GM12865 (cell line): ENCODE measurements at places on chromosomes 7 and 10.

- DNase-seq: no peak
Observed at GRCh38 chr10:83517456-83517855, 621.9 kb upstream of the GHITM start.

DNA sequence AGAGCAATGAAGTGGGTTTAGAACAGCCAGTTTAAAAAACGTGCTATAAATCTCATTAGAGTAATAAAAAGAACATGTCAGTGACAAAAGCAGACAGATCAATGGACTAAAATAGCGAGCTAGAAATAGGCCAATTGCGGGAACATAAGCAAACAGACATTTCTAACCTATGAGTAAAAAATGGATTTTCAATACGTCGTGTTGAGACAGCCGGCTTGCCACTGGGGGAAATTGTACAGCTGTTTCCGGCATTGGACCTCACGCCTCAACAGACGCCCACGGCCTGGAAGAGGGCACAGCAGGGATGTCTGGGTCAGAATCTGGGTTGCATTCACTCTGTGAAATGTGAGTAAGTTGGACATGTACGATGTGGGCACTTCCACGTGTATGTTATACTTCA is 92.9 kb downstream of the SVOPL start:
- DNase-seq: peak; percentile 49

DNA sequence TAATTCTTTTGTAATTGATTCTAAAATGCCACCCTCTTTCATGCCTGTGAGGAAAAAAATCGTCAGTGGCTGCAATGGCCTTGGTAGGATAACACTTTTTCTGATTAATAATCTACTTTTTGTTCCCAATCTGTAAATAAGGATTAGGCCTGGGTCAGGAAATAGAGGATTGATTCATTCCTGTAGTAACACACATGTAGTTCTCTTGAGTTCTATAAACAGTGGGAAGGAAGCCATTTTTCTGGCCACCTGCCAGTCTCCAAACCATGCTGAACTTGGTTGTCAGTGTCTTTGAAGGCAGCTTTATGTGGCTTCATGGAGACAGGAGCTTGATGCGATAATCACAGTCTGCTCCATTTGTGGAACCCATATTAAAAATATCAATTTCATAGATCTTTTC is 169.3 kb upstream of the NFE2L3 start:
- no peak for DNase-seq

GRCh38 chr7:152619027-152619739 is 56.8 kb downstream of the XRCC2 start:
- no peak for DNase-seq

GRCh38 chr7:148547951-148548350 is 42.6 kb upstream of the C7orf33 start:
- DNase-seq: peak; percentile 39

DNA sequence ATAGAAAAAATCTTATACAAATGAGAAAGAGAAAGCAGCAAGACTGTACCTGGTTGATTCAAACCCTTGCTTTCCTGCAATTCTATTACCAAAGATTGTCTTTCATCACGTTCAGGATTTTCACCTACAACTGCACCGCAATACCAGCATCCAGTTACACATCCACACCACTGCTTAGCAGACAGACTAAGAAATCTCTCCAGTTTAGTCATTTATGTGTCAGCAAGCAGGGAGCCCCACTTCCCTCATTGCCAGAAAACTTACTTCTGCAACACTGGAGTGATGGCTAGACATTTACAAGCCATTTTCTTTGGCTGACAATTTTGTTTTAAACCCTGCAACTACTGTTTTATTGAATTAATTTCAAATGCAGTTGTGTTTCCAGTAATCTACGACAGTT is 359.6 kb upstream of the MEOX2 start:
- no peak for DNase-seq

GRCh38 chr10:9238041-9238440 is 1183.6 kb downstream of the GATA3 start:
- no peak for DNase-seq

GRCh38 chr7:31811650-31812461 is 124.8 kb downstream of the PPP1R17 start:
- DNase-seq: peak; percentile 20

- peak; percentile 41 for DNase-seq
Observed at GRCh38 chr7:108613147-108613948, 43.7 kb downstream of the DNAJB9 start.

DNA sequence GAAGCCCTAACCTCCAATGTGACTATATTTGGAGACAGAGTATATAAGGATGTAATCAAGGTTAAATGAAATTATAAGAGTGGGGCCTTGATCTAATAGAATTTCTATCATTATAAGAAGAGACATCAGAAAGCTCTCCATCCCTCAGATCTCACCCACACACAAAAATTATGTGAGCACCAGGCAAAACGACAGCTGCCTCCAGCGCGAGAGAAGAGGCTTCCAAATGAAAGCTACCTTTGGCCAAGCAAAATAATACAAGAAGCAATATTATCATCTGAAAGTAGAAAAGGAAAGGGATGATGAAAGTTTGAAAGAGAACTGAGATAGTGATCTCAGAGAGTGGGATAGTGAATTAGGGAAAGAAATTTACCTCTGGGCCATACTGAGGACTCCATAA is 1192.5 kb downstream of the NXPH1 start:
- no peak for DNase-seq

- DNase-seq: no peak
Observed at GRCh38 chr7:136868496-136869000, at the start of gene CHRM2. Gene CHRM2, plus strand, starts transcription at chr7:136868652. Its CDS starts 146,214 bp downstream, at chr7:137014866.

DNA sequence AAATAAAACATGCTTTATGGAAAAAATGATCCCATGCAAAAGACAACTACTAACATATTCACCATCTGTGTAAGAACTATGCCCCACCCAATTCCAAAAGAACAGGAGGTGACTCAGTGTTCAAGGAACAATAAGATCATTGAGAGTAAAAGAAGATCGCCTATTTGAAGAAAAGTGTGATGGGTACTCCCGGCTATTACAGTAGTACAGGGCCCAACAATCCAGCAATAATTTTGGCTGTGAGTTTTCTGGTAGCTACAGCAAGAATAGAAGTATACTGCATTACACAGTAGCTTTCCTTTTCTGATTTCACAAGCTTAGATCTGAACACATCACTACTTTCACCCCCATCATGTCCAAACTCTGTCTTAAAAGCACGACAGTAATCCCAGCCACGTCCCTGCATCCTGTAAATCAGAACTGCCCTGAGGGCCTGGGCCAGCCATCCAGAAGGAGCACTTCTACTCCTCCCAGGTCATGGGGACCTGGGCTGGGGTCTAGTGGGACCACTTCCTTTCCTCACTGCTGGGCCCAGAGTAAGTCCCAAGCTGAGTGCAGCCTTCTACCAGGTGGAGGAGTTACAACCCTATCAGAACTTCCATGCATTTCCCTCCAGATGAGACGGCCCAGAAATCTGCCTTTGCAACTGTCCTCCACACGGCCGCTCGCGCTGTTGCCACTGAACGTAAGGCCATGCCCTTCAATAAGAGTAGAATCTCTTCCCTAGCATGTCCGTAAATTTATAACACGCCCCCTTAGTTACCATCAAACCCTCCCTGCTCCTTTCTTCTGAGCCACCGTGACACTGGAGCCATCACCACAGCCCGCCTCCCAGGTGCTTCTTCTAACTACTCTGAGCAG is 7.9 kb downstream of the ESYT2 start:
- no peak for DNase-seq

DNA sequence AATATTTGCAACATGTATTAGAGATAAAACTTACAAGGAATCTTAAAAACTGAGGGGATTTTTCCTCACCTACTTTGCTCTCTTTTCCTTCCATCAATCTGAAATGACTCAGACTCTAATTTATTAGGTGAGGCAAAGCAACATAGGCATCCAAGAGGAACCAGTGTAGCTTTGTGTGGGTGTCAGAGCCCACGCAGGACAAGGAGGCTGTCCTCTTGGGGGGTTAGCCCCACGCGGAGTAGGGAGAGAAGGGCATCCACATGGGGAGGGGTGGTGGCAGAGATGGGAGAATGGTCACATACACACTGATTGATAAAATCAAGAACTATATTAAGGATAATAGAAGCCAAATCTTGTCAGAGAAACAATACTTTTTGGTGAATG is 33.8 kb upstream of the ARMS2 start:
- DNase-seq: no peak

GRCh38 chr10:19713159-19713558 is 103.1 kb upstream of the PLXDC2 start:
- no peak for DNase-seq

- DNase-seq: no peak
Observed at GRCh38 chr10:83835945-83836745, 303.2 kb upstream of the GHITM start.

DNA sequence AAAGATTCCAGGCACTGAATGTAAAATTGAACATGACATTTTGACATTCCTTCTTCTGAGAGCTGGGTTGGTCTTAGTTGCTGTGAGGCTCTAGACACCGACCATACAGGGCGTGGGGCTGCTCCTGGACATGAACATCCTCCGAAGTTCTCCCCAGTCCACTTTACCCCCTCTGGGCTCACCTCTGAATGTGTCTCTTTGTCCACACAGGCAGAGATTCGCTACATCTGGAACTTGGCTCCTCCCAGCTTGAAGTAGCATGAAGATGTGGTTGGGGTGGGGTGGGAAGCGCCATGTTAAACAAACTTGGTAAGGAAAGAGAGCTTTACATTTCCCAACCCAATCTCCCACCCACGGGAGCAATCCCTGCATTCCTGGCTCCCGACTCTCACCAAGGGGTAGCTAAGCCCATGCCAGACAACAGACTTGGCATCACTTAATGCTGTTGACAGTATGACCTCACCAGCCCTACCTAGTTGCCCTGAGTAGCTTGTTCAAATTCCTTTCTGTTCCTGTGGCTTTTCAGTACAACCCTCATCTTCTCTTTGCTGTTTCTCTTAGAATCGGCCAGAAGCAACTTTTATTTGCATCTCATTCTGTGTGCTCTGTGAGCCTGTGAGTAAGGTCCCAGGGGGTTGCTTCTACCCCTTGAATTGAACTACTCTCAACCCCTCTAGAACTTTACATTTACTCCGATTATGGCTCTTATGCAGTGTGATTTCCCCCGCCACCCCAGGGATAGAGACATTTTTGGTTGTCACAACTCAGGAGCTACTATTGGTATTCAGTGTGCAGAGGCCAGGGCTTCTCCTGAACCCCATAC is 211.4 kb downstream of the SEC23IP start:
- no peak for DNase-seq

DNA sequence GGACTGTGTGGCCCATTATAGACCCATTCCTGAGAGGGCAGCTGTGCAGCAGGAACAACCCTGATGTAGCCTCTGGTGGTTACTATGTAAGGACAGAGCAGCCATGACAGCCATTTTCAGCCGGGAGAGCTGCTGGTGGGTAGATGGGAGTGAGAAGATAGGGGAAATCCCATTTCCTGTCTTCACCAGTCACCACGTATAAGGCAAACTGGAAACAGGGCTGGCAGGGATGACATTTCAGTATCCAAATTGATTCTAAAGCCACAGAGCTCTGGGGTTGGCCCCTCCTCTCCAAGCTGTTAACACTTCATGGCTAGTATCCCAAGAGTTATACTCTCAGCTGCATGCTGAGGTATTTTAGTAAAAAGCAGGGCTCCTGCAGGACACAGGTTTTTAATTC is 15.2 kb upstream of the FZD1 start:
- DNase-seq: no peak

GRCh38 chr10:129046962-129047361 is 420.1 kb upstream of the MGMT start:
- DNase-seq: no peak

- no peak for DNase-seq
Observed at GRCh38 chr10:67670401-67670800, 25.6 kb downstream of the CTNNA3 start.

GRCh38 chr10:94344522-94345122 is 18.1 kb downstream of the NOC3L start:
- DNase-seq: peak; percentile 81

DNA sequence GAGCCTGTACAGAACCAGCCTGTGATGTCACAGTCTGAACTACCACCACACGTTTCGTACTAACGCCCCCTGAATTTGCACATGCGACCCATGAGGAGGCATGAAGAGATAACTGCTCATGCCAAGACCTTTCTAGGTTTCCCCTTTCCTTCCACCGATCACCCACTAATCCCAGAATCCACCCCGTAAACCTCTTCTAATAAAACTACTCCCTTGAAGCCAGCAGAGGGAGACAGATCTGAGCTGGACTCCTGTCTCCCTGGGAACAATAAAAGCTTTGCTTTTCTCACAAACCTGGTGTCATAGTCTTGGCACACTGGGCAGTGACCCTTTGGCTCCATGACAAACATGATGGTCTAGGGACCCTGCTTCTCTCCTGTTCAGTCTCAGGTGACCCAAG is 144.5 kb downstream of the FRMD4A start:
- DNase-seq: peak; percentile 37

DNA sequence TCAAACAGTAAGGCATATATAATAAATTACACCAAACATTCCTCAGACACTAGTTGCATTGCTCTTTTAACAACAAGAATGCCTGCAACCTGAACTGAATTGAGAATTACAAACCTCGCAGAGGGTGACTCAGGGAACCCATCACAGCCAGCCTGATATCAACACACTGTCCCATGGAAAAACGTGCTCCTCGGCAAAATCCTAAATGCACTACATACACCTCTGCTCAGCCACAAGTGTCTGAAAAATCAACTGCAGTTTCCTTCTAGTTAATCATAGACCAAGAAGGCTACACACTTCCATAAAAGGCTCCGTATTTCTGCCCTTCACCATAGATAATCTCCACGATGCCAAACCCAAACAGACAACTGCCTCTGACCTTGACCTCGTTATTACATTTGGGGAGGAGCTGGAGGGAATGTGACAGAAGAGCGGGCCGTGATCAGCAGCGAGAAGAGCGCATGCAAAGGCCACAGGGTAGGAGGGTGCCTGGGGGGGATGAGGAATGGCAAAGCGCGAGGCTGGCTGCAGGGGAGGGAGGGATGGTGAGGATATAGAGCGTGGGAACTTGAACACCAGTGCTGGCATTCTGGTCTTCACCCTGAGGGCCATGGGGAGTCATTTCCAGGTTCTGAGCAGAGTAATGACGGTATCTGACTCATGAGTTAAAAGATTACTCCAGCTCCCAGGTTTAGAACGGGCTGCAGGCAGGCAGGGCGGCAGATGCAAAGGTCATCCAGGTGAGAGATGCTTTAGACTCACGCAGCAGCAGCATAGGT is 201.9 kb upstream of the FRMD4A start:
- DNase-seq: no peak
